CD8-positive, alpha-beta memory T cell (primary cell): ENCODE measurements at places on chromosomes 5 and 9.

- DNase-seq = no peak
These were observed 37.0 kb downstream of the RNF130 start for GRCh38 chr5:180034564-180034963.

- no peak for DNase-seq
These were observed 11.0 kb downstream of the UBAC1 start for GRCh38 chr9:135950135-135950682.

- DNase-seq = no peak
These were observed 73.4 kb upstream of the ANKH start for GRCh38 chr5:14944996-14945395.

- DNase-seq = no peak
These were observed 34.5 kb upstream of the CDKN2AIPNL start for GRCh38 chr5:134445856-134446818.

- DNase-seq = no peak
These were observed 76.2 kb downstream of the INSYN2B start for GRCh38 chr5:169904059-169904458.
